Nephron progenitor cell (in vitro differentiated cells): ENCODE measurements at places on chromosomes 1 and 21.

- DNase-seq: no peak
These were observed 190.1 kb downstream of the HLX start for GRCh38 chr1:221069178-221069903.

DNA sequence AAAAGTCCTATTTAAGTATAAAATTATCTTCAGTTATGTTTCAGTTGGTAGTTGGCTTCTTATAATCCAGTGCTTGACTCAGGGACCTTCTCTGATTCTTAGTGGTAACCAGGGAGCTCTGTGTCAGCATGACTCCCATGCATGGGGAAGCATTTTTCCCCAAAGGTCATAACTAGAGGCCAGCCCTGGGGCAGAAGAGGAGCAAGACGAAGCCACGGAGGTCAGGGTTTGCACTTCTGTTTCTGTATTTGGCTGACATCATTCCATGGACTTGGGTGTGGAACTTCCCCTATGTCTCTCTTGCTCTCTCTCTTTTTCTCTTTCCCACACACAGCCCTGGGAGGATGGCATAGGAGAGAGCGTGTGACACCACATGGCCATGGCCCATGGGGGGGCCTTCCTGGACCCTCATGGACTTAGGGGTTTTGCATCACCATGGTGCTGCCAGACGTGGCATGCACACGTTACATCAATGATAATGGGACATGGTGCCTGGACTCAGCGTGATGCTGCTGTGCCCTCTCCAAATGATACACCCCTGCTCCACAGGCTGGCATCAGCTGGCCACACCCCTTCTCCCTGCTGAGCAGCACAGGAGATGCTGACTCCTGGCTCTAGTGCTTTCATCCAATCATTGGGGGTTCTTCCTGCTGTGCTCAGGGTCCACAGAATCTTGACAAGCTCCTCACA, 260.5 kb downstream of the KCNJ6 start:
- no peak for DNase-seq

DNA sequence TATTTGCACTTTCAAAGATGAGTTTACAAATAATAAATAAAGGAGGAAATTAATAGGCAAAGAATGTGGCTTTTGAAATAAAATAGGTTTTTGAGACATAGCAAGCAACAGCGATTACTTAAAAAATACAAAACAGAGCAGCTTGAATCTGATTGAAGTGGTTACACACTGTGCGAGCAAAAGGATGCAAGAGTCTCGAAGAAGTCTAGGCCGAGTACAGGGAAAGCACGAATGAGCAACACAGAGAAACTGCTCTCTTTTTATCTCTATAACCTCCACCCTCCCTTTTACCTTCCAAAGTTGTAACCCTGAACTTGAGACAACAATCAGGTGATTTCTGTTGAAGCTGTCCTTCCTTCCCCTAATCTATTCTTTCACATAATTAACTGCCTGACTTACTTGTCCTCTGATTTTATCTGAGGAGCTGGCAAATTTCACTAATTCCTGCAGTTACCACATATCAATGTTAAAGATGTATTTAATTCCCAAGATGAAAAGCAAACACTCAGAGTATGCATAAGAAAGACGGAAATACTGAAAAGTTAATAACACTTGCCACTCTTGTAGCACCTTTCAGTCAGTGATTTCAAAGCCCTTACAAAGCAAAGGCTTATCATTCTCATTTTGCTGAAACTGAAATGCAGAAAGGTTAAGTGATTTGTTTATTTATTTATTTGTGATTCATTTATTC, 1030.1 kb downstream of the ADGRL2 start:
- no peak for DNase-seq

DNA sequence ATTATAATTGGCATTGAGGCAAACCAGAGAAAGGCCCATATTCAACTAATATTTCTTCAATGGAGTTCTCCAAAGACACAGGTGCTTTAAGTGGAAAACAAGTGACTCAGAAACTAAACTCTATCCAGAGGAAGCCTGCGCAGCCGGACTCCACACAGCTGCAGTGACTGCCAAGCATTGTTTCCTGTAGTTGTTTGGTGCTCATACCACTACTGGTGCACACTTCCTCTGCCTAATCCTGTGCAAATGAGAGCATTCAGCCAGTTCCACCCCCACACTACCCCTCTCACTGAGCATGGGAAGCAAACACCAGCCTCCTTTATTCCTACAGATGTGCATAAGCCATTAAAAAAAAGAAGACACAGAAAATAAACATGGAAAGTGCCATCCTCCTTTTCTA, 102.9 kb downstream of the VAV3 start:
- no peak for DNase-seq

GRCh38 chr1:59054172-59054571, 242.7 kb upstream of the FGGY start:
- DNase-seq: no peak

- DNase-seq: peak; percentile 9
These were observed 41.7 kb upstream of the ZNF326 start for GRCh38 chr1:89953131-89953626.

DNA sequence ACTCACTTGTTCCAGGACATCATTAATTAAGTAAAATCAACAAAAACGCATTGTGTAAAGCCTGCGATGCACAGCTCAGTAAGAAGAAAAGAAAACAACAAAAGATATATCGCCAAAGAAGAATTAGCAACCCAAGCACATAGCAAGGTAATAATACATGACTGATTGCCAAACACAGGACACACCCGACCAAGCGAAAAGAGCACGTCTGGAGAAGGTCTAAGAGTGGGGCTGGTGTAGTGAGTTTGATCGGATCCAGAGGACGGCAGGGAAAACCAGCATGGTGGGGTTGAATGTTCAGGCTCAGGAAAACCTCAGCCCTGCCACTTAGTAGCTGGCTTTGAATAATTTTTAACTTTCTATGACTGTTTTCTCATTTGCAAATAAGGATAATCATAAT, 69.8 kb downstream of the JAK1 start:
- DNase-seq: no peak

GRCh38 chr1:187300081-187300480, 471.3 kb downstream of the PLA2G4A start:
- DNase-seq: no peak

- no peak for DNase-seq
These were observed 77.2 kb upstream of the CDC42BPA start for GRCh38 chr1:227395426-227396028.
